ENCODE measurements at places on chromosomes 4 and X.

GRCh38 chrX:14897042-14897441 lies 23.8 kb downstream of the MOSPD2 start:
- DNase-seq = no peak

- DNase-seq = no peak
These were observed 382.8 kb upstream of the CTSO start for GRCh38 chr4:156336511-156336910.

- DNase-seq = no peak
These were observed 327.9 kb upstream of the PITX2 start for GRCh38 chr4:110950731-110951130.

DNA sequence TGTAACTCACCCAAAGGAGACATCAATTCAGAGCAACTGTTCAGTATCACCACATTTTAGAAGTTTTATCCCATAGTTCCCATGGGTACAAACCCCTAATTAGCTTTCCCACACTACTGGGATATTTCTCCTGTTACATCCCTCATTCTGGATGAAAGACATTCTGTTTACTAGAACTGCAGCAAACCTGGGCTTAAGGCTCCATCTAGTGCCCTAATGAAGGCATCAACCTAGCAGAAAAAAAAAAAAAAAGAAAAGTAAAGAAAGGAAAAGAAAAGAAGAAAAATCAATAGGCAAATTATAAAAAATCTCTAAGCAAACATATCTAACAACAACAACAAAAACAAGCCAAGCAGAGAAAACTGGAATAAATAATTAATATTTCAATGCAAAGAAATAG lies 133.7 kb upstream of the CPXCR1 start:
- no peak for DNase-seq

DNA sequence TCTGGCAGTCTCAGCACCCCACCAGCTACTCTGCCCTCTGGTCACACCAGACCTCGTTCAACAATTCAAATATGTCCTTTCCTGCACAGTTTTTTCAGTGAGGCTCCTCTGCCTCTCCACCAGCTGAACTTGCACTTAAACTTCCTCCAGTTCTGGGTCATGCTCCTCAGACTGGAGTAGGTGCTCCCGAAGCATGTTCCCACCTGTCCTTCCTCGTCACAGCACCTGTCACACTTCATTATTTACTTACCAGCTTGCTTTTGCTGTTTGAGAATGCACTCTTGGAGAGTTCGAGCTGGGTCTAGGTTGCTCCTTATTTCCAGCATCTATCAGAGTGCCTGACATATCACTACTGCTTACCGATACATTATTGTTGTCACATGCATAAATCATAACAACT lies 144.8 kb upstream of the TTC29 start:
- DNase-seq = no peak

- no peak for DNase-seq
These were observed 521.1 kb downstream of the CCSER1 start for GRCh38 chr4:90648311-90648710.

DNA sequence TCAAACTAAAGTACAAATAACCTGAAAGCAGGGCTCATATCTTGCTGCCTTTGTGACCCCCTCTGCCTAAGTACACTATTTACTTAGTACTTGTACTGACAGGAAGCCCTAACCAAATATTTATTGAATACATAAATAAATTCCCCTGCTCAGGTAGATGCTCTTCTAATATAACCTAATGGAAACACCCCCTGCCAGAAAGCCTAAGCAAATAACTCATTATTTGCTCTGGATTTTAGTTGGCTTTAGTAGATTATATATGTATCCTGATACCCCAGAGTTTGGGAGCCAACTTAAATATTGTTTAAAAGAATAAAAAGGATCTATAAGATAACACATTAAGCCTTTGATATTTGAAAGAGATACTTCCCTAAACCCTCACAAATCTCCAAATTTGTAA lies 318.2 kb downstream of the PPP1R2C start:
- no peak for DNase-seq

GRCh38 chr4:146654687-146655520 lies 16.2 kb downstream of the POU4F2 start:
- no peak for DNase-seq

- no peak for DNase-seq
These were observed 101.9 kb downstream of the CT47B1 start for GRCh38 chrX:120773801-120774200.

- no peak for DNase-seq
These were observed 31.3 kb downstream of the TRIML2 start for GRCh38 chr4:188078116-188078515.

DNA sequence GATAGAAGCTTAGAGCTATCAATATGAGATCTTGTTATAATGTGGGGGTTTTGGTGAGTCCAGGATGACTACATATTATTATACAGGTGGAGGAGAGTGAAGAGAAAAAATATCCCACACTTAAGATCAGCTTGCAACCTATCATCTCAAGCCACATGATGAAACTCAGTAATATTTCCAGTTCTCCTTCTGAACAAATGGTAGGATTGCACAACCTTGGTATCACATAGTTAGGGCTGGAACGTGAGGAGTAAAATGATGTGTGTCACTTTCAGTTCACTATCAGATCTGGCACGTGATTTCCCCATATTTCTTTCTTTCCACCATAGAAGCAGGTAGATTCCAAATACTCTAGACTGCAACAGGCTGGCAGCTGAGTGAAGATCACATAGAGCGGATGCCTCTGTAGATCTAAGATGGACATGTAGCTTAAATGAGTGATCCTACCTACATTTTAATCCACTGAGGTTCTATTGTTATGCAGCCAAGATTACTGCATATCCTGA lies 150.6 kb upstream of the ANKRD50 start:
- no peak for DNase-seq

GRCh38 chr4:182716192-182716591 lies 201.0 kb downstream of the DCTD start:
- no peak for DNase-seq

- no peak for DNase-seq
These were observed 234.8 kb downstream of the COL25A1 start for GRCh38 chr4:109067508-109068235.

- DNase-seq = no peak
These were observed 25.0 kb upstream of the UBA6 start for GRCh38 chr4:67725981-67726380.

DNA sequence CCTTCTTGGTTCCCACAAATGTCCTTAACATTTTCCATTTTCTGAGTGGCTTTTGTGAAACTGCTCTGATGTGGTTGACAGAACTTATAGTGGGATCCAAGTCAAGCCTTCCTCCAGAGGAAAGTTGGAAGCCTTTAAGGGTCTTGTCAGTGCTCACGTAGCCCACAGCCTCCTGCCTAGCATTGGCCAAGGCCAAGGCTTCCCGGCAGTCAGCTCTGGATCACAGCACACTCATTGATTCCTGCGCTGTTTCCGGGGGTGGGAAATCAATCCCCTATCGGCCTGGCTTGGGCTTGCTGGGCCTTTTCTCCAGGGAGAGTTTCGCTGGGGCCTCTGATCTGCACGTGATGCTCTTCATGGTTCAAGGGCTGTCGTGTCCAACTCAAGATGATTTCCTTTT lies 76.1 kb downstream of the SLC9A6 start:
- no peak for DNase-seq

DNA sequence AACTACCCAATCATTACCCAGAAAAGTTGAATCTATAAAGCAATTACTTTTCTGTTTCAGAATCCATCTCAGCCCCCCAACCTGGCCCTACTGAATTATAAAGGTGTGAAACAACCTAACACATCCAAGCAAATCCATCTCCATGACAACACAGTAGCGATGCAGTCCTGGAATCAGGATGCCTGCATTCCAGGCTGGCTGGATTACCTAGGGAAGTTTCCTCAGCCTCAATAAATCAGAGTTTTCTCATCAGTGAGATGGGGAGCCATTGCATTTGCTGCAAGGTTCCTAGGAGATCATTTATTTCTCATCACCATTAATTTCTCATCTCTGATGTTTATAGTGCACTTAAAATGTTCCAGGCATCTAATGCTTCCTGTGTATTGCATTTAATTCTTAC lies 46.0 kb downstream of the LNX1 start:
- no peak for DNase-seq

GRCh38 chr4:111215755-111216154 lies 592.9 kb upstream of the PITX2 start:
- no peak for DNase-seq

- DNase-seq = no peak
These were observed 206.4 kb downstream of the KLHL13 start for GRCh38 chrX:117910216-117910615.

GRCh38 chrX:12360986-12361598 lies 222.8 kb downstream of the FRMPD4 start:
- no peak for DNase-seq

DNA sequence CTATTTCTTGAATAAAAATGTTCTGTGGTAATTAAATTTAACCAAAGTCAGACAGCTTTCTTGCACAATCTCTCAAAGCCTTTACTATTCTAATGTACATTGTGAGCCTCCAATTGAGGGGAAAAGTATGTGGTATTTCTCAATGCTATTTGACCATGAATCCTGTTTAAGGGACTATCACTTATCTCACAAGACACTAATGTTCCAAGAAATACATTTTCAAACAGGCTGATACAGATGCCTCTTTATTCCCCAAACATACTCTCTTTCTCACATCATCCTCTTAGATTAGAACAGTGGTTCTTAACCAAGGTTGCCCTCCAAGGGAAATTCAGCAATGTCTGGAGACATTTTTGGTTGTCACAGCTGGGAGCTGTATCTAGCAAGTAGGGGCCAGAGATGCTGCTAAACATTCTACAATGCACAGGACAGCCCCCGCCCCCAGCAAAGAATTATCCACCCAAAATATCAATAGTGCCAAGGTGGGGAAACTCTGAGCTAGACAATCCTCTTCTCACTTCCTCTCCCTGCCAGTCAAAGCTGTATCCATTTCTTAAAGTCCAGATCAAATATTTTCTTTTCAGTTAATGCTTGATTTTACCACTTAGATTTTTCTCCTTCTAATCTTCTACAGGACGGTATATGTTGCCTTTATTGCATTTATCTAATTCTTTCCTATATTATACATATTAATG lies 129.2 kb upstream of the TRIM2 start:
- DNase-seq = no peak

DNA sequence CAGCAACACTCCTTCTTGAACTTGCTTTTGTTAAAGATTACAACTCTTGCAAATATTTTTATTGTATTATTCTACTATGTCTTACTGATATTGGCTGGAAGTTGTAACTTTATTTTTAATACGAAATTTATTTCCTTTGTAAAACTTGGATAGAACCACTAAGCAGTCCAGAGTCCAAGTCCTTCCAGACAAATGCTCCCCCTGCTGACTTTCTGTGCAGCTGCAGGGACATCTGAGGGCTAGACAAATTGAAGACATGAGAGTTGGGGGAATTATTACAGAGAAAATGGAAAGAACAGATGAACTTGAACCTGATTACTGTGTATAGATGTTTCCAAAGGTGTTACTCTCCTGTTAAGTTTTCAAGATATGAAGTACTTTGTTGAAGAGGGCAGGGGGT lies 238.8 kb downstream of the GRIA3 start:
- no peak for DNase-seq

- no peak for DNase-seq
These were observed 81.0 kb upstream of the ESX1 start for GRCh38 chrX:104335756-104336155.

GRCh38 chr4:98794565-98795205 lies 134.2 kb downstream of the EIF4E start:
- DNase-seq = no peak

Data from activated T-helper 2 cell treated with anti-CD3 and anti-CD28 coated beads, Interferon-gamma antibody, Interleukin-2, Interleukin-4, amounts not matched to agents 10 μg/mL and 5 μg/mL and 100 μg/mL, durations not matched to agents 14 hours and 24 hours and 36 hours (primary cell).